ENCODE measurements at places on chromosomes 13 and 19. TPM values are rescaled to one million over a fixed set of nuclear protein-coding genes. Genes with fewer than 3 reads are reported as not detected.

GRCh38 chr13:39250440-39250839 is 212.2 kb downstream of the NHLRC3 start:
- no peak for DNase-seq

- DNase-seq: peak; percentile 77
Observed at GRCh38 chr13:41054212-41054877, 7.0 kb upstream of the WBP4 start.

- DNase-seq: no peak
Observed at GRCh38 chr19:41452584-41453275, 9.8 kb downstream of the ERICH4 start.

DNA sequence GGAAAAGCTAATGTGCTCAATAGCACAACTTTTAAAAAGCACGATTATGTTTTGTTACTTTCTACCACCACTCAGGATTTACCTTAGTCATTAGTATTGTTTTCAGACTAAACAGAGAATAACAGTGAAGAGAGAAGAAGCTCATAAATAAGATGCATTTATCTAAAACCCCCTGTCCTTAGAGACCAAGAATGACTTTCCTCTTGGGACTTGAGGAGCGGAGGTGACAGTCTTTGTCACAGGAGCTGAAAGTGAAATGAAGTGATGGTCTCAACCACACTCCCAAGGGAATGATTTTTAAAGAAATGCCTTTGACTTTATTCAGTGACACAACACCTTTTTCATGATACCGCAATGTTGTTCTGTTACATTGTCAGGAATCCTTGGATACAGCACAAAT is 190.6 kb upstream of the NBEA start:
- no peak for DNase-seq

DNA sequence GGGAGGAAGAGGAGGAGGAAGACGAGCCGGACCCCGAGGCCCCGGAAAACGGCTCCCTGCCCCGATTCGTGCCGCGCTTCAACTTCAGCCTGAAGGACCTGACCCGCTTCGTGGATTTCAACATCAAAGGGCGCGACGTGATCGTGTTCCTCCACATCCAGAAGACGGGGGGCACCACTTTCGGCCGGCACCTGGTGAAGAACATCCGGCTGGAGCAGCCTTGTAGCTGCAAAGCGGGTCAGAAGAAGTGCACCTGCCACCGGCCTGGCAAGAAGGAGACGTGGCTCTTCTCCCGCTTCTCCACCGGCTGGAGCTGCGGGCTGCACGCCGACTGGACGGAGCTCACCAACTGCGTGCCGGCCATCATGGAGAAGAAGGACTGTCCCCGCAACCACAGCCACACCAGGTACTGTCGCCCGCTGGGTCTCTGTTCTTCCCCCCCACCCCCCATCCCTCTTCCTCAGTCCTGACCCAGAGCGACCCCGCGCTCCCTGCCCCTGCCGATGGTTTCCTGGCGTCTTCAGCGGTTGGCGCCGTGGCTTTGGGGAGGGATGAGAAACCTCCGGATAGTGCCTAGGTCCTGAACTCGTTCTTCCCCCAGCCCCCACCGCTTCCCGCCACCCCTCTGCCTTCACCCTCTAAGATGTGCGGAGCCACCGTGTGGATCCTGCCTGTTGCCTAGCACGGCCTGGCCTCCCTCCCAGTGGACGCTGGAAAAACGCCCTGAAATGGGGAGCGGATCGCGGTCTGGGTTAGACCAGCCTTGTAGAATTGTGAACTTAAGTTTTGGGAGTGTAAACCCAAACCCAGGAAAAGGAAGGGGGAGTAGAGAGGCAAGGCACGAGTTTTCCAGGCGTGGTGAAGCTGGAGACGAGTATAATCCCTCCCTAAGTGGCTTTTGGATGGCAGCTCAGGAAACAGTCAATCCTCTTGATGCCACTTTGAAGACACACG is 1.5 kb downstream of the HS6ST3 start:
- peak; percentile 16 for DNase-seq

DNA sequence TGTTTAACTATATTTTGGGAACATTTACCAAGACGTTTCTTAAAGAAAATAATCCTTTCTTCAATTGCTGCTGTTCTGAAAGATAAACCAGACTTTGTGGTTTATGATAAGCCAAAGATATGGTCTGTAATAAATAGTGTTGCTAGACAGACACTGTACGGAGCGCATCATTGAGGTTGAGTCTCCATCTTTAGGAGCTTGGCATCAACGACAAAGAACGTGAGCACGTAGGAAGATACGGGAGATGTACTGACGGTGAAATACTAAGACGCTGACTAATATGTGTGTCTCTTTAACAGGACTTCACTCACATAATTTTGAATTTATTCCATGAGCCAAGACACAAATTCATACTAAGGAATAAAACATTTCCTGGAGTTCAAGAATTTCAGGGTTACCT is 16.2 kb downstream of the TEX29 start:
- no peak for DNase-seq

GRCh38 chr19:12867120-12868099 is 13.8 kb downstream of the DNASE2 start:
- DNase-seq: peak; percentile 70

- DNase-seq: no peak
Observed at GRCh38 chr13:23988546-23989122, 91.3 kb upstream of the C1QTNF9B start.

DNA sequence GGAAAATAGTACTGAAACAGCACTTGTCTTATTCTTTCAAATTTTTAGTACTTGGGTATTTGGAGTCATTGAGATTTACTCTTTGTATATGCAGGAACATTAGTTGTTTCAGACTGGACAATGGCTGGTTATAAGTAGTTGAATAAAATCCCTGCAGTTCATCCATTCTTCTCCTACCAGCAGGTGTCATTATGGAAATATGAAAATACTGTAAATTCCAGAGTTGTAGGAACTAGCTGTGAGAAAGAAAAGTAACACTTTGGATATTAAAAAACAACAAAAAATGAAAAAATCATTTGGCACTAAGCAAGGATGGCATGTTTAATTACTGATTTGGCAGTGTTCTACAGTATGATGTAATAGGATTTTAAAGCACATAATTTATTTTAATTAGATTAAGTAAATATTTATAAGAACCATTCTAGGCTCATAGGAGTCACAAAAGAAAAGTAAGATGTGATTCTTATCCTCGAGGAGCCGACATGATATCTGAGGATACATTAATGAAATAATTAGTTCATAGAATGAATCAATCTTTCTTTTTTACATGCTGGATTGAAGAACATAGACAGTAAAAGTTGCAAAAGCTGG is 155.3 kb downstream of the KCNRG start:
- peak; percentile 51 for DNase-seq

- no peak for DNase-seq
Observed at GRCh38 chr19:46578450-46578849, 22.7 kb upstream of the CALM3 start.

ZGLP1 gene
- 0.47 TPM for total RNA-seq

PTPRS gene
- 17.5 TPM for total RNA-seq

Measured in dermis blood vessel endothelial cell (primary cell).